ENCODE measurements at places on chromosomes 2 and 18.

- DNase-seq, result no peak
Observed at GRCh38 chr2:206392118-206392517, 51.2 kb upstream of the ADAM23 start.

DNA sequence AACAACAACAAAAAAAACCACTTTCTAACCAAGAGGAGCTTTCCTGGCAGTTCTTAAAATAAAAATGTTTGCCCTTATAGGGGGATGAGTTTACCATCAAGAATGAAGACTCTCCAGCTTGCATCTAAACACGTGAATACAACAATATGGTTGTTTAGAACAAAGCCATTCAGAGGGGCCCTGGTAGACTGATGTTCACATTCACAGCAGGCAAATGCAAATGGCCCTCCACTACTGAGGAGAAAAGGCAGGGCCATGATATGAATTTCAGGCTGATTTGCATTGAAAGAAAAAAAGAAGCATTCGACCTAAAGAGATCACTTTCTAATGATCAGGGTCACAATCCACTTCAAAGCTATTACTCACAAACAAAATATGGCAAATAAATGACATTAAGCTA, 65.3 kb upstream of the OTOS start:
- no peak for DNase-seq

- no peak for DNase-seq
Observed at GRCh38 chr2:112096098-112096497, 41.0 kb downstream of the TMEM87B start.

DNA sequence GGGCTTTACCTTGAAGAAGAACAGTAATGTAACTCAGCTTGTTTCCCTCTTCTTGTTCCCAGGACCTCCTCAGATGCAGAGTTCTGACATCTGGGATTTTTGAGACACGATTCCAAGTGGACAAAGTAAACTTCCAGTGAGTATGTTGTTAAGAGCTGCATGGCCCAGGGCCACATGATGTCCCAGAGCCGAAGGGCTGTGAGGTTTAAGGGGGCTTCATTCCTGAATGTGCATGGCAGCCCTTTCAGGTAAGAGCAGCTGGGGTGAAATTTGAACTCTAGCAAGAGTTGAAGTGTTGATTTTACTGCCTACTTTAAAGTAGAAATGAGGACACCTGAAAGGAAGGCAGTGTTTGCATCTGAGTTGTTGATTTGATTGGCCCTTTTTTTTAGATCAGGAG, 13.3 kb downstream of the CHMP1B start:
- no peak for DNase-seq

DNA sequence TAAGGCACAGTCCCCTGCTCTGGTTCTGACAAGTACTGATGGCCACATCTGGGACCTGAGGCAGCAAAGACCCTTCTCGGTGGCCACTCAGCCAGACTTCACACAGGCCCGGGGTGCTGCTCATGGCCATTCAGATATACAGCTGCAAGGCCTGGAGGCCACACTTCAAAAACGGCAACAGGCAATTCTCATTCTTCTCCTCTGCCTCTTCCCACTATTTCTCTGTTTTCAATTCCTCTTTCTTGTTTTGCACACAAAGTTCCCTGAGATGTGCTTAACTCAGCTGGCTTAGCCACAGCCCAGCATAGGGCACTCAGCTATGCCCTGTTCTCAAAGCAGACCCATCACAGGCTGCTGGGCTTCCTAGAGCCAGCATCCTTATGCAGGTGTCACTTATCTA, 29.9 kb downstream of the PTPN18 start:
- DNase-seq, result no peak

DNA sequence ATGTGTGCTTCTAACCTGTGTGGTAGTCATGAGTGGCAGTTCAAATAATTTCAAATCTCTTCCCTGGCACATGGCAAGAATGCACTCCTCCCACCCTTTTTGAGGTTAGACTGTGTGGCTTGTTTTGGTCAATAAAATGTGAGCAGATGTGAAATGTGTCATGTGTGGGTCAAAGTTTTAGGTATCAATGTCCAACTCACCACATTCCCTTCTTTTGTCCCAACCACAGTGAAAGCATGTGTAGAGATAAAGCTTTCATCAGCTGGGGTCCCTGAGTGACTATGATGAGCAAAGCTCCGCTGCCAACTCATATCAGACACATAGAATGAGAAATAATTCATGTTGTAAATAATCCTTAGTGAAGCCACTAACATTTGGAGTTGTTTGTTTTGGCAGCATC, 118.2 kb downstream of the PAX3 start:
- no peak for DNase-seq

- DNase-seq, result no peak
Observed at GRCh38 chr2:64133828-64134227, 10.4 kb downstream of the PELI1 start.

DNA sequence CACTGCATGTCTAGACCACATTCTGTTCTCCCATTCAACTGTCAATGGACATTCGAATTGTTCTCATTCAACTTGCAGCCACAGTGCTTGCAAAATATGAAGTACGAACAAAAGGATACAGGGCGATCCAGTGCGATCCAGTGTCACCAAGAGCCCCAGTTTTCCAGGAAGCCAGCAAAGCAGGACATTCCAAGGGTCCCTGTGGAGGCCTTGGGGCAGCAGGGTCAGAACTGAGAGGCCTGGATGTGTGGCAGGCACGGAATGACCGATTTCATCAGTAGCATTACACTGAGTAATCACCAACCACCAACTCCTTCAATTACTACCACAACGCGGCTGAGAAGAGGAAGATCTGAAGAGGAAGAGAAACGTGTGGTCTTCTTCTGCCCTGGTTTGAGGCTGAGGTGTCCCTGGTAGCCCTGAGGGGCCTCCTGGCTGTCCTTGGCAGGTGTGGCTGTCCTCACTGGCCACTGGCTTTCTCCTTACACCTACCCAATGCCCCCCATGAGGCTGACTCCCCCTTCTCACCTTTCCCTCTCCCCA, 172.7 kb upstream of the FHL2 start:
- DNase-seq, result no peak

GRCh38 chr2:172253190-172254052, 150.7 kb upstream of the DLX2 start:
- DNase-seq, result peak; percentile 45

- no peak for DNase-seq
Observed at GRCh38 chr18:53772293-53772692, 452.2 kb downstream of the MBD2 start.

DNA sequence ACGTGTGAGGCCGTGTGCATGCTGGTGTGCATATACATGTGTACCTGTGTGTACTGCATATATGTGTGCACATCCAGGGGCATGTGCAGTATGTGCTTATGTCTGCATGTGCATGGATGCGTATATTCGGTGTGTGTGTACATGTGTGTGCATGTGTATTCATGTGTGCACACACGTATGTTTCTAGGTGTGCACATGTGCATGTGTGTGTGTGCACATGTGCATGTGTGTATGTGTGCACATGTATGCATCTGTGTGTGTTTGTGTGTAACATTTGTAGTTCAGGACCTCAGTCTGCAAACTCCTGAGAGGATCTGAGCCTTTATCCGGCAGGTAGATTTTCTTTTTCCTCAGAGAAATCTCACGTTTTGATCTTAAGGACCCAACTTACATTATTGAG, 201.7 kb downstream of the SNTG2 start:
- no peak for DNase-seq
